ENCODE measurements at places on chromosomes 1 and 21.

DNA sequence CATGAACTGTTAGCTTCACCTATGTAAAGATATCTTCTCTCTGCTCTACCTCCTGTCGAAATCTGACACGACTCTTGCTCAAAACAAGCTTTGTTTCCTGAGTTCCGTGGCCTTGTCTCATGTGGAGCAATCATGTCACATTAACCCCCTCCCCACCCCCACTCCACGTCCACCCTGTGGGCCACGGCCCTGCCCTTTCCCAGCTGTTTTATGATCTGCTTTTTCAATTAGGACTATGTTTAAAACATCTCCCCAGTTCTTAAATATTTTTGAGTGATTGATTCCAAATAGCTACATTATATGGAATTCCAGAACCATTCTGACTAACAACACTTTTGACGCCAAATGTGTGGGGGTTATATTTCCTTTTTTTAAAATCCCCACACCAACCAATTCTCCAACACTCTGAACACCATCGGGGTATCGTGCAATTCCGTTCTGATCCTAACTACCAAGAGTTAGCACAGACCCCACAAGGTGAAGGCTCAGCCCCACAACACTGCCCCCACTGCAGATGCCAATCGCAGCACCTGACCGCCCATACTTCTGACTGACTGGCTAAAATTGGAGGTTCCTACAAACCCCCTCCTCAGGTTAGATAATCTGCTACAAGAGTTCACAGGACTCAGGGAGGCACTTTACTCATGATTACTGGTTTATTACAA is 12.7 kb upstream of the S100A8 start:
- no peak for DNase-seq

DNA sequence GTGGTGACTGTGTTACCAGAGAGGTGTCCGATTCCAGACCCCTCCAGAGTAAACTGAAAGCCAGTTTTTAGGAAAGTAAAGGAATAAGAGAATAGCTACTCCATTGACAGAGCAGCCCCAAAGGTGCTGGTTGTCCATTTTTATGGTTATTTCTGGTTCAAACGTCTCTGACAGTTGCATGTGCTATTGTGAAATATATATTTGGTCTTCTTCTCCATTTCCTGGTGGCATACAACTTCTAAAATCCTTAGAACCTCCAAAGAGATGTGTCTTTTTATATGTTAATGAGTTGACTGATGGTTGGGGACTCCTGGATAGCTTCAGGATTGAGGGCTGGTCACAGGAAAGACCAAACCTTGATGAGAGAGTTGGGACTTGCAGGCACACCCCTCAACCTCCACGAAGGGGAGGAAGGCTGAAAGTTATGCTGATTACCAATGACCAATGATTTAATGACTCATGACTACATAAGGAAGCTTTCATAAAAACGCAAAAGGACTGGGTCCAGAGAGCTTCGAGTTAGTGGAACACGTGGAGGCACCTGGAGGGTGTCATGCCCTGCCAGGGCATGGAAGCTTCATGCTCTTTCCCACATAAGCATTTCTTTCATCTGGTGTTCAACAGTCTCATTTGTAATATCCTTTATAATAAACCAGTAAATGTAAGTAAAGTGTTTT is 100.7 kb downstream of the SLC16A1 start:
- no peak for DNase-seq

GRCh38 chr1:84712276-84712874 is 22.1 kb upstream of the SSX2IP start:
- no peak for DNase-seq

DNA sequence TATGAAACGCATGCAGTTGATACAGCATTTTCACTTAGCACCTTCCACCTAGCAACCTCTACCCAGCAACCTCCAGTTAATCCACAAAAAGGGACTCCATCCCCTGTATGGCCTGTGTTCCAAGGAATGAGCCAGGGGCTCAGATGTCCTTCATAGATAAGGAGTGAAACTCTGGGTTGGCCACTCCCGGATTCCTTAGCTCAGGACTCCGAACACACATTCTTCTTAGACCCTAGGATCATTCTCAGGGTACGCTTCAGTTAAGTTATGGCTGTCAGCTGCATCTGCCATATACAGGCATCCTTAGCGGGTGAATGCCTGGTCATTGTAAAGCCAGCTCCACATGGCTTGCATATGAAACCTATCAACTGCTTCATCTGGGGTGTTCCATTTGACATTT is 15.9 kb upstream of the IFI6 start:
- DNase-seq = no peak

- no peak for DNase-seq
These were observed 116.1 kb downstream of the NPHP4 start for GRCh38 chr1:5876094-5876650.

GRCh38 chr21:15204970-15205286 is 140.1 kb upstream of the NRIP1 start:
- no peak for DNase-seq

DNA sequence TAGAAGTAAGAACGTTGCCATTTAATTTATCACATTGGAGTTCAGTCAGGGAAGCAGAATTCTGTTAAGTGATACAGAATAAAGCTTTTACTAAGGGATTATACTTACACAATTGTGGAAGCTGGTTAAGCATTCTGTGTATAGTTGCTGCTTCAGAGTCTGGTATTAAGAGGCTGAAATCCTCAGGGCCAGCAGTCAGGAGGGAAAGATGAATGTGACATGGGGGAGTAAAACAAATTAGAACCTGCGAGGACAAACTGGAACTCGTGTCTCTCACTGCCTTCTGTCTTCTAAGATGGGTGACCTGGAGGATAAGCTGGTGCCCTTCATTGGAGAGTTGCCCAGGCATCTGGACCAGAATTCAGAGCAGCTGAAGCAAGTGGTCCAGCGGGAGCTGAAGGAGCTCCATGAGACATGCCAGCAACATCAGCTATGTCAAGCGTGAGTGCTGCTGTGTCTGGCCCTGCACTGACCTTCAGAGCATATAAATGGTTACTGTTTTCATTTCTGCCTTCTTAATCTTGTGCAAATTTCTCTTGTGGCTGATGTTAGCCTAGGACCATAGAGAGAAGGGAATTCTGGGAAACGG is 23.0 kb downstream of the MARK1 start:
- DNase-seq = no peak

DNA sequence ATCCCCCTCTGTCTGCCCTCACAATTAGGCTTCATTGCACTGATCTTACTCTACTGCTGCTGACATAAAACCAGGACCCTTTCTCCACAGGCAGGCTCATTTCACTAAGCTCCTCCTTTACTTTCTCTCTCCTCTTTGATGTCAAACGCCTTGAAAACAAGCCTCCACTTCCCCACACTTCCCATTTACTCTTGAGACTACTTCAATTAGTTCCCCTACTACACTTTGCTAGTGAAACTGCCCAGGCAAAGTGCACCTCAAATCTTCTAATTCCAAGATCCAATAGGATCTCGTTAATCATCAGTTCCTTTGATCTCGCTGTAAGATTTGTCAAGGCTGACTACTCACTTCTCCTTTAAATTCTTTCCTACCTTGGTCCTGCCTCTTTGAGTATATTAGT is 5.9 kb upstream of the CDC20 start:
- no peak for DNase-seq

DNA sequence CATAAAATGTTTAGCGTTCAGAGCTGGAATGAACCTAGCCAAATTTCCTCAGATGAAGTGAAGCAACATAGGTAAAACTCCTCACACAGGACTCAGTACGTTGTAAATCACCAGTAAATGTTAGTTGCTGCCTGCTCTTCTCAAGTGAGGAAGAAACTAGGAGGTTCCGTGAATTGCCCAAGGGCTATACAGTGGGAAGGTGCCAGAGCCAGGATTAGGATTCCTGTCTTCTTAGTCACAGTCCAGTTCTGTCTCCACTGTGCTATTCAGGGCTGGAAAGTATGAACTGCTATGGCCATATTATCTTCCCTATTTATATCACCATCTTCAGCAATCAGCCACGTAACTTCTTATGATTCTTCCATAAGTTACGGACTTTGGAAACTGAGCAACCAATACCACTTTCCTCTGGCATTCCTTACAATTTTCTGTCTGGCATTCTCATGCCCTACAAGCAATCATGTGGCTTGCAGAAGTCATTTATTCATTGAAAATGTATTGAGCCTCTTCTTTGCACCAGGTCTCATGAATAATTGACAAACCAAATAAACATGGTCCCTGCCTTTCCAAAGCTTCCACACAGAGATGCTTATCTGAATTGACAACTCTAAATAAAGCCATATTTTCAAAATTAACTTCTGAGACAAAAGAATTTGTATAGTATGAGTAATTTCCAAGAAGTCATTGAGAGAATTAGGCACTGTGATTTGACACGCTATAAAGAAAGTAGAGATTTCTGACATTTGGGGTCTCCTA is 271.6 kb upstream of the SGIP1 start:
- DNase-seq = no peak

DNA sequence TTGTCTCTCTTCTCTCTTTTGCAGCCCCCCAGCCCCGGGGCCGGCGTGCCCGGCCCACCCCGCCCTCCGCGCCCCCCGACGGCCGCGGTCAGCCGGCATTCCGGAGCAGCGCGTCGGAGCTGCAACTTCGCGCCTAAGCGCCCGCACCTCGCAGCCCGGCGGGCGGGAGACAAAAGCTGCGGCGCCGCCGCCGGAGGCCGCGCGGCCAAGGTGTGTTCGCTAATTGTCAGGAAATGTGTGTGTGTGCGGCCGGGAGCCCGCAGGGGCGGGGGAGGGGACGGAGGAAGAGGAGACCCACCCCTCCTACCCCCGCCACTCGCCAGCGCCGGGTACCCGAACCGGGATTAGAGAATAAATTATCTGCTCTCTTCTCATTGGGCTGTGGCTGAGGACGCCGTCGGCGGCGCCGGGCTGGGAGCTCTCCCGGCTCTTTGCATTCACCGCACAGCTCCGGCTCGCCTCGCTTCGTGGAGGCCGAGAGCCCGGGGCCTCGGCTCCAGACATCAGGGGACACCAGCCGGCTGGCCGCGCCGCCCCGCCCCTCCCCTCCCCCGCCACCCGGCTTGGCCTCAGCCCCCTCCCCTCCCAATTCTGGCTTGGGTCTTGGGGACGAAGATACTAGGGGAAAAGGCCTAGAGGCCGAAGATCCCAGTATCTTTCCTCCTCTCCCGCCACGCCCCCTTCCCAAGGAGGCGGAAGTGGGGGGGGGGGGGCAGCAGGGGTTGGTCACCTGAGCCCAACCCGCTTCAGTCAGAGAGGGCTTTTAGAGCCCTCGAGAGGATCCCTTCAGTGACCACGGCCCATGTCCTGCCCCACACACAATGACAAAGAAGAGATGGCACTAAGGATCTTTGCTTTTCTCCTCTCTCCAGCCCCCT is 1.3 kb upstream of the BLACAT1 start:
- no peak for DNase-seq

DNA sequence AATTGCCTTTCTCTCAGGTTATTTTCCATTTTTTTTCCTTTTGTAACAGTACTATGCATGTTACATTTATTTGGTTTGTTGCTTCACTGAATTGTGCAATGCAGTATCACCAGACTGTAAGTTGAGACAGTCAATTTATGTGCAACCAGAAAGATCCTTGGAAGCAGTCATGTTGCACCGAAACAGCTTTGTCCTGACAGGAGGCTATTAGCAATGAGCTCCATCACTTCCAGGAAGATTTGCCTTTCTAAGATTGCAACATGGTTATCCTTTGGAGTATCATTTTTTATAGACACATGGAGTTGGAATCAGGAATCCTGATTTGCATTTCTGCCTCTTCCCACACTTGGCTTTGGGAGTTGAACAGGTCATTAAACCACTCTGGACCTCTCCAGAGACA is 84.5 kb upstream of the ST6GALNAC5 start:
- DNase-seq = no peak

DNA sequence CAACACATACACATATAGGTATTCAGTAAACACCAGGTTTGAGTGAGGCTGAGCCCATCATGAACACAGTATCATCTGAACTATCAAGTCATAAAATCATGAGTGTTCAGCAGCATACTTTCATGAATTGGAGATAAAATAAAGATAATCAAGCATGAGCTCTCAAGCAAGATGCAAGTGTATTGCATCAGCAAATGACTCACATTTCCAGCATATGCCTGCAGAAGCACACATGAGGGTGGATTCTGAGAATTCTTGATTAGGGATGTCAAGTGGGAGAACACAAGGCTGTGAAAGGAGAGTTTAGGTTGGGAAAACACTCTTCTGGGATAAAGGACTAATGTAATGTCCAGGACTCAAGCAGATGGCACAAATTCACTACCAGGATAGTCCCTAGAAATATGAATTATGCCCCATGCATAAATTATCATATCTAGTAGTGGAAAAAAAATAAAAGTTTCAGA is 299.2 kb downstream of the SRGAP2C start:
- no peak for DNase-seq

DNA sequence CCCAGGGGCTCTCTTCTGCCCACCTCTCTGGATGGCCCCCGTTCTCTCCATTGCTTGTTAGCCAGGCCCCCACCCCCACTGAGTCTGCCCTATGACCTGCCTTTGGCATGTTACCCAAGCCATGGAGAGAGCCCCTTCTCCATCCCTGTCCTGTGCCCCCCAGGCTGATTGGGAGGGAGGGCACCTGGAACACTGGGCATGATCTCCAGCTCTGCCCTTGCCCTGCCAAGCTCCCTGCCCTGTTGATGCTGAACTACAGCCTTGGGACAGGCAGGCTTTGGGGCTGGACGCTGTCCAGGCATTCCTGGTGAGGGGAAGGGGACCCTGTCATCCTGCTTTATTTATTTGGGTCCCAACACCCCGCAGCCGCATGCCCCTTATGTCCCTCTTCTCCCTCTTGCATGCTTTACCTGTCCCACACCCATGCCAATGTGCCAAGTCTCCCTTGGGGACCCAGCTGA is 10.7 kb downstream of the TRIM46 start:
- no peak for DNase-seq

DNA sequence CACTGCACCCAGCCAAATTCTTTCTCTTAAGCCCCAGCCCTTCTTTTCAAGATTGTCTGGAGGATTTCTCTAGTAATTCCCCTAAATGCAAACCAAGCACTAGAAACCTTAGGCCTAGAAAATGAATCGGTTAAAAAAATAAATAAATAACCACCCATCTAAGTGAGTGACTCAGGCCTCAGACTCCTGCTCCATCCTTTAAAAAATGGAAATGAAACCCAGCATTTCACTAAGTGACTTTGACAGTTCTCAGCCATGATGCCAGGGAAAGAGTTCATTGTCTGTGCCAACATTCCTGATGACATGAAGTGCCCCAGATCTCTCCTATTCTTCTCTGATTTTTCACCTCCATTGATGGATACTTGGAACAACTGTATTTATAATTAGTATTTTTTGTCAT is 415.2 kb upstream of the DAB1 start:
- no peak for DNase-seq

DNA sequence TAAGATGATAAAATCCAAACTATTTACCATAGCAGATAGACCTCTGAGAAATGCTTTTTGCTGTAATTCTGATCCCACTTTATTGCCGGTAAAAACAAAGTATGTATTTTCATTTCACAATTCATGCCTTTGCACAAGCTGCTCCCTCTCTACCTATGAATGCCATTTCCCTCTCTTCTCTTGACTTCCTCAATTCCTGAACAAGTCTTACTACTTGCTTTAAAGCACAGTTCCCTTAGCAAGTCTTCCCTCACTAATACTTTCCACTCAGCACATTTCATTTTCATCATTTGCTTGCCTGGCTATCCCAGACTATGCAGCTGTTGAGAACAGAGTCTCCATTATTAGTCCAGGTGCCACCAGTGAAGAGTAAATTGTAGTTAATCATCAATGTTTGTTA is 13.8 kb downstream of the GPATCH2 start:
- DNase-seq = no peak

All from activated naive CD4-positive, alpha-beta T cell (primary cell).